Stimulated activated CD8-positive, alpha-beta memory T cell treated with anti-CD3 and anti-CD28 coated beads, Interleukin-4, amount 100 ng/mL, for 48 hours (primary cell): ENCODE measurements at places on chromosomes 1 and 21.
A peak's percentile ranks its signal among the peaks of the same experiment; 100 is the strongest.

- no peak for DNase-seq
These were observed 47.0 kb upstream of the MPC2 start for GRCh38 chr1:167983797-167984420.

- DNase-seq: no peak
These were observed 182.9 kb upstream of the DPYD start for GRCh38 chr1:98103617-98104285.

- DNase-seq: no peak
These were observed 8.3 kb upstream of the ERICH3 start for GRCh38 chr1:74681851-74682250.

- DNase-seq: peak; percentile 93
These were observed at the start of the genes AKR7A2 and SLC66A1 for GRCh38 chr1:19311931-19312781. Gene AKR7A2, minus strand, starts transcription at chr1:19312144. Its CDS starts 20 bp downstream, at chr1:19312124. Gene SLC66A1, plus strand, starts transcription at chr1:19312326. Its CDS starts 5,352 bp downstream, at chr1:19317678.

GRCh38 chr21:45029298-45029947 is 45.0 kb upstream of the ADARB1 start:
- DNase-seq: no peak

GRCh38 chr1:204085876-204086275 is 13.0 kb downstream of the SOX13 start:
- no peak for DNase-seq

DNA sequence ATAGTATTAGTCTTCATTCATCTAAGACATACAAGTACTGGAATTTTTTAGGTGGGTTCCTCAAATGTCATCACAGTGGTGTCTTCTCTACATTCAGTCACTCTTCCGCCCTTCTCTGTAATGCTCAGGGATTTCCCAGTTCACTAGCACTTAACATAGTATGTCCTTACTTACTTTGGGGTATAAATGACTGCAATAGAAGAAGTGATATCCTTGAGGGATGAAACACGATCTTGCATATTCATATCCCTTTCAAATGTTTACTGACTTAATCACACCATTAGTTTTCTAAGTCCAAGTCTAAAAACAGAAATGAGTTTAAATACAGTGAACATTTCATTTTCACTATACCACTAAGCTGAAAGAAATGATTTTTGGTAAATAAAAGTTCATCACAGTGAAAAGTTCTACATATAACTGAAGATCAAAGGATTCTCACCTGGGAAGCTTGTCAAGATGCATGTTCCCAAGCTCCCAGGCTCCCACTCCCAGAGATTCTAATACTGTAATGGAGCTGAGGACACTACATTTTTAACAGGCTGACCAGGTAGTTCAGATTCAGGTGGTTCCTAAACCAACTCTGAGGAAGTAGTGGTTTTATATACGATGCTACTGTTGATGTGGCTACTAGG is 29.7 kb downstream of the MRPL39 start:
- no peak for DNase-seq

DNA sequence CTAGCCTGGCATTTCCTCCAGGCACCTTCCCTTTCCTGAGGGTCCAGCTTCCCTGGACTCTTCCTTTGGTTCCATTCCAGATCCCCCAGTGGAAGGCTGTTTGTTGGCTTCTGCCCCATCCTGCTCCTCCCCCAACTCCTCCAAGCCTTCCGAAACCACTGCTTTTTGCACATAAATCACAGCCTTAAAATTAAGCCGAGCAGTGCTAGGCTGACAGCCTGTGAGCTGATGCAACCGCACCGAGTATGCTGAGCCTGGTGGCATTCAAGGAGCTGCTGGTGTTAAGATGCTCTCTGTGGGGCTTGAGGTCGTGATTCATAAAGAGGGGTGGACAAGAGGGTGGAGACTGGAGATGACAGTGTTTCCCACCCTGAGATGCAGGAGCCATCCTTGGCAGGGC is 266.6 kb upstream of the C1orf174 start:
- DNase-seq: no peak

- DNase-seq: no peak
These were observed 1.5 kb downstream of the CSDE1 start for GRCh38 chr1:114756009-114756892.

GRCh38 chr1:100921110-100921706 is 25.3 kb downstream of the SLC30A7 start:
- no peak for DNase-seq

- DNase-seq: no peak
These were observed 21.1 kb upstream of the SUMO3 start for GRCh38 chr21:44838951-44839350.

- no peak for DNase-seq
These were observed 332.4 kb downstream of the CAMTA1 start for GRCh38 chr1:7117399-7118281.

DNA sequence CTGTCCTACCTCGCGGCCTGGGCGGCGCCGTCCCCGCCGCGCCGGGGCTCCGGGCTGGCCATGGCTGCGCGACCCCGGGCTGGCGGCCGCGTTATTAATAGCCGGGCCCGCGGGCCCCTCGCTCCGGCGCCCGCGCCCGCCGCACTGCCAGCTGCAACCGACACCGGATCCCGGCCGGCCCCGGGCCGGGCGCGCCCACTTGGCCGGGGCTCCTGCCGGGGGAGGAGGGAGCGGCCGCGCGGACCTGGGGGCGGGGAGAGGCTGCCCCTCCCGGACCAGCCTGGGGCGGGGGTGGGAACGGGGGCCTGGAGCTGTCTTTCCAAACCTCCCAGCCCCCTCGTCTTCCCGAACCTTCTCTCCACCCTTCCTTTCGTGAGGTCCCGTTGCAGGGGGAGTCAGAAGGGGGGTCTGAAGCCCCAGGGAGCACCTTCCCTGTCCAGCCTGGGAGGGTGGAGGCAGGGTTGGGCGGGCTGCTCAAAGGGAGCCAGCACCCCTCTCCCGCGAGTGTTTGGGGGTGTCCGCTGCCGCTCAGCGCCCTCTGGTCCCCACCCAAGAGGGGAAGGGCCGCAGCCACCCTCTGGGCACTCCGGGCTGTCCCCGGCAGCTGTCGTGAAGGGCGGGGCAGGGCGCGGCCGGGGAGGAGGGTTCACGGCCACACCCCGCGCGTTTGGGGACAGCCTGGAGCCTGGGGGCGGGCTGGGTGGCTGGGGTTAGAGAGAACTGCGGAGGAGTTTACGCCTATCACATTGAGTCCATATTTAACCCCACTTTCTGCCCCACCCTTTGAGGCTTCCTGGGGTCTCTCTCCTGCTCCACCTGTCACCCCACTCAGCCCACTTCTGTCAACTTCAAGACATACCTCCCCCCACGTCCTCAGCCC is at the start of gene SYNC:
Gene SYNC (minus strand): TSS at position 172 of the 880 bp plus-strand sequence. CDS start 110 bp downstream, at position 62.
- DNase-seq: no peak

DNA sequence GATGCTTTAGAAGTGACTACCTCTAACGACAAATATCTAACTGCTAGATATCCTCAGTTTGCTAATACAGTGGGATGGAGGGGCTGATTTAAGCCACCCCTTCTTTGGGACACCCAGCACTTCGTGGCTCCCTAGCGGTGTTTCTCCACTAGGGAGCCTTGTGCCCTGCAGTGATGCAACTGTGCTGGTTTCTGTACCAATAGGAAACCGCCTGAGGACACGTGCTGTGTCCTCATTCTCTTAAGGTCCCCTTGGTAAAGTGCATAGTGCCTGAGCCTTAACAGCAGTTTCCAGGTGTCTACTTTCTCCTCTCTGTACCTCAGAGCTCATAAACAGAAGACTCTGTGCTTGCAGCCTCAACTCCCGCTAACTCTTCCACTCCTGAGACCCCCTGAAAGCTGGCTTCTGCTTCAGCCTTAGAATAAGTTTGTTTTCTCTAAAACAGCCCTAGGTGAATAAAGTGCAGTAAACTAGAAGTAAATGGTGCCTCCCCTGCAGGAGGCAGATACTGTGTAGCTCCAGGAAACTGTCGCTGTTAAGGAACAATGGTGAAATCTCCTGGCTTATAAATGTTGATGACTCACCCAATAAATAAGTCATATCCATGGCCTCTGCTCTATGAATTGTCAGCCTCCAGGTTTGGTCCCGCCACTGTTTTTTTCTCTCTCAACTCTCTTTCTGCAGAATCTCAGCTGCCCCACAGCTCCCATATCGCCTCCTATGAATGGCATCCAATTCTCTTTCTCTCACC is 130.4 kb downstream of the AK5 start:
- no peak for DNase-seq

- DNase-seq: no peak
These were observed 856 bp downstream of the FDPS start for GRCh38 chr1:155309423-155310021.

GRCh38 chr1:154115180-154115579 is 39.7 kb downstream of the NUP210L start:
- DNase-seq: no peak

DNA sequence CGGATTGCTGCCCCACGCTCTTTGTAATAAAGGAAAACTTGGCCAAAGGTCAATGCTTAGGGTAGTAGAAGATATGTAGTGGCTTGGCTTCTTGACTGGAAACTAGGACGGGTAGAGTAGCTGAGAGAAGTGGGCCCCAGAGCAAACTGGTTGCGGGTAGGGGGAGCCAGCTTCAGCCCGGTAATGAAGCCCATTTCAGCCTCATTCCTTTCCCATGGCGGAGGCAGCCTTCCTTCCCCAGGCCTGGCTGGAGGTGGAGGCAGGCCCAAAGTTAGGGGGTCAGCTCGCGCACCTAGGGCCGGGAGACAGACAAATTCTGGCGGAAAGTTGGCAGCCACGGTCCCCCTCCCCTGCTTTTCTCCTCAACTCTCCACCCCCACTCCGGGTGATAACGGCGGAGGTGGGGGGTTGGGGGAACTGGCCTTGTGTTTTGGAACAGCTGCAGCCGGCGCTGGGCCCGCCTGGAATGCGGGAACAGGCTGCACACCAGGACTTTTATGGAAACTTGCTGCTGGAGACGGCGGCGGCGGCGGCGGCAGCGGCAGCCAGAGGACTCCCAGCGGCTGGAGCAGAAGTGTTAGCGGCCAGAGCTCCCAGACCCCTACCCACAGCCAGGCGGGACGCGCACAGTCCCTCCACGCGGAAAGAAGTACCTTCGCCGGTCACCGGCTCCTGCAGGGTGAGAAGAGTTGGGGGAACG is at the start of gene NEXN:
Gene NEXN (plus strand): TSS at position 544 of the 700 bp plus-strand sequence. CDS start 27,483 bp downstream, outside the sequence.
- DNase-seq: no peak

GRCh38 chr1:10733474-10734366 is 62.7 kb downstream of the CASZ1 start:
- DNase-seq: peak; percentile 60

GRCh38 chr1:73604211-73604610 is 593.8 kb downstream of the LRRIQ3 start:
- DNase-seq: no peak

DNA sequence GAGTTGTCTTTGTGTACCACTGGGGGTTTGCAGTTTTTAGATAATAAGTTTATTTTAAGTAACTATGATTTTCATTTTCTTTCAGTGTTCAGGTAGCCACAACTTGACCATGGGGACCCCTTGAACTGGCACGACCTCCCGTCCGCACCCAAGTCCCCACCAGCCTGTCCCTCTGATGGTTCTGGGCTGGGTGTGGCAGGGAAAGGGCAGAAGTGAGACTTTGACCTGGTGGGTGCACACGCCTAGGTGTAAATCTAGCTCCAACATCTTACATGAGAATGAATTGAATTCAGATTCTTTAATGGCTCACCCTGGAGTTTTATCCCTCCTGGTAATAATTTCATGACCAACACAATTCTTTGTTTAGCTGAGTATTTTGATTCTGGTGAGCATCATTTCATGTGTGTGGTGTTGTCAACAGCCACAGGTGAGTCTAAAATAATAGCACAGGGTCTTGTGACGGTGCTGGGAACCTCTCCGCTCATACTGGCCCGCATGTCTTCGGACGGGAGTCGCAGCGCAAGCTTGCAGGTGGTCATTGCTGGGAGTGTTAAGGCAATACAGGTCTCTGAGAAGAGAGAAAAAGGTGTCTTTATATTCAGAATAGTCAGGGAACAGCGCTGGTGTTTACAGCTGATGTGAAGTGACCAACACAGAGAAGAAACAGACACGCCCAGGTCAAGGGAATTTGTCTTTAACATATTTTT is 50.8 kb upstream of the POFUT2 start:
- DNase-seq: no peak

- DNase-seq: no peak
These were observed 117.2 kb downstream of the PLPP3 start for GRCh38 chr1:56462209-56462608.

DNA sequence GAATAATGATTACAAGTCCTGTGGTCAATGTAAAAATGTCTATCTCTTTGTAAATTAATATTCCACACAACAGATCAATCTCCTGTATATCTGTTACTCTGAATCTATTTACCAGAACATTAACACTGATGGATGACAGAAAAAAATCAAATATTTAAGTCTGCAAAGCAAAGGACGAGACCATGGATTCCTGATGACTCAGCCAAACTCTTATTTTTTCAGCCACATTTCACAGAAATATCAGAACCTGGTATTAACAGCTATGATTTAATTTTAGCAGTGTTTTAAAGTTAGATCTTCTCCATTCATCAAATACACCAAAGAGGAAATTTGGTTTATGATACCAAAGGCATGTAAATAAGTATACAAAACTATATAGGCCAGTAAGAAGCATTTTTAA is 46.1 kb downstream of the FAF1 start:
- DNase-seq: no peak

DNA sequence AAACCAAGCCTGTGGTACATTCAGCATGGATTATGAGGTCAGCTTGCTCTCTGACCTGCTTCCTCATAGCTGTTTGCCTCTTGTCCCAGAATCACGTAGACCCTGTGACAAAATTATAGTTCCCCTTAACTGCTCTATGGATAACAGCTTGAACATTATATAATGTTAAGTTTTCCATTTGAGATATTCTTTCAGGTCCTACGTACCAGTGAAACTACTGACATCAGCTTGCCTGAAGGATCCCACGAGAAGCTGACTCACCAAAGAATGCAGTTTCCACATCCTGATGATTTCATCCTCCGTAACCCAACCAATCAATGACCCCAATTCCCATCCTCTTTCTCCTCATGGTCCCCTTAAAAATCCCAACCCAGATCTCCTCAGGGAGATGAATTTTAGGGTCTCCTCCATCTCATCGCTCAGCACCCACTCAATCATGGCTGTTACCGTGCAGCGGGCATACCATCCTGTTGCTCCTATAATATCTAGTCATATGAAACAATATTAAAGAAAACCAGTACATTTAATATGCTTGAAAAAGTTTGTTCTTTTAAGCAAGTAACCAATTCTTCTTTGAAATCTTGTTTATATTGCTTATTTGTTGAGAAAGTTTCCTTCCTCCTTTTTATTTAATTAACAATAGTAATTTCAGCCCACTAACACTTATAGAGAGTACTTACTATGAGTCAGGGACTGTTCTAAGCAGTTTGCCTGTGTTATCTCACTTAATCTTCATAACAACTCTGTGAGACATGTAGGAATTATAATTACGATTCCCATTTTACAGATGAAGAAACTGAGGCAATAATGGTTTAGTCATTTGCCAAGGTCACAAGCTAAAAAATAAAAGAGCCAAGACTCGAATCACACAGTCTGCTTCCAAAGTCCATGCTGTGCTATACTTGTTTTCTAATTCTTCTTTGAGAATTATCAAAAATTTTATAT is 27.4 kb downstream of the CHML start:
- DNase-seq: no peak

GRCh38 chr1:65769636-65770035 is 23.1 kb upstream of the PDE4B start:
- no peak for DNase-seq
